ENCODE measurements at places on chromosomes 3 and 15.

DNA sequence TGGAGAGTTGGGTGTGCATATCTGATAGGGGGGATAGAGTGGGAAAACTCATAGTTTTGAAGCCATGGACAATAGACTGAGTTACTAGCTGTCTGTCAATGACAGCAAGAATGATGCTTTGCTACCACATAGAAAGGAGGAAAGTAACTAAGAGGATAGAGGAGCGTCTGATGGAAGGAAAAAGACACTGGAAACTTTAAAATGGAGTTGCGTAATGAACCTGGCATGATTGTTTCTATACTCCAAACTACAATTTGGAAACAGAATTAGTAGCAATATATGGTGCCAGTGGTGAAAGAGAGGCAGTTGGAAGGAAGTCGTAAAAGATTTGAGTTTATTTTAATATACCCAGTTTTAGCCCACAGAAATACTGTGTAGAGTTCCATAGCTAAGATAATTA, 163.6 kb downstream of the TUSC7 start:
- no peaks in the 10 kb centered on the region for H3K27me3 ChIP-seq
- DNase-seq, result no peak
- no peak overlapping the region for H3K27ac ChIP-seq
- H3K4me1 ChIP-seq, result peaks cover 3% of the 10 kb centered on the region
- no peak overlapping the region for H3K4me3 ChIP-seq

GRCh38 chr3:71376911-71377310, 206.6 kb downstream of the FOXP1 start:
- H3K36me3 ChIP-seq, result no peaks in the 10 kb centered on the region
- no peak for DNase-seq
- H3K4me3 ChIP-seq, result no peak overlapping the region
- H3K4me1 ChIP-seq, result peaks cover 28% of the 10 kb centered on the region
- H3K27ac ChIP-seq, result no peak overlapping the region

DNA sequence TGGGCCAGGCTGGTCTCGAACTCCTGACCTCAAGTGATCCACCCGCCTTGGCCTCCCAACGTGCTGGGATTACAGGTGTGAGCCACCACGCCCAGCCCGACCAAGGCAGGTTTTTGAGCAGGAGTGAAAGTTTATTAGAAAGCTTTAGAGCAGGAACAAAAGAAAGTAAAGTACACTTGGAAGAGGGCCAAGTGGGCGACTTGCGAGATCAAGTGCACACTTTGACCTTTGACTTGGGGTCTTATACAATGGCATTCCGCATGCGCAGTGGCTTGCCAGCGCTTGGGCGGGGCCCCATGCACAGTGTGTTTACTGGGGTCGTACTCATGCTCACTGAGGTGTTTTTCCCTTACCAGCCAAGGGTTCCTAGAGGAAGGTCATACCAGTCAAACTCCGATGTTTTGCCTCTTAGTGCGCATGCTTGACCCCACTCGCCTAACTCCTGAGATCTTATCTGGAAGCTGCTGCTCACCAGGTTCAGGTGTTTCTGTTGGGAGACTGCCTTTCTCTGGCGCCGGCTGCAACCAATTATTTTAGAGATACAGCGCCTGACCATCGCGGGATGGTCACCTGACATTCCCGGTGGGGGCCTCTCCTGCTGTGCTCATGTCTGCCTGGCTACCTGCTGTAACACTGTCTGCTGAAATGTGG, 46.9 kb upstream of the FLNB start:
- DNase-seq, result no peak
- H3K27me3 ChIP-seq, result no peaks in the 10 kb centered on the region
- H3K4me3 ChIP-seq, result no peak overlapping the region
- H3K27ac ChIP-seq, result no peak overlapping the region
- peaks cover 6% of the 10 kb centered on the region for H3K4me1 ChIP-seq

GRCh38 chr3:6504347-6504746, 356.6 kb upstream of the GRM7 start:
- peaks cover 34% of the 10 kb centered on the region for H3K36me3 ChIP-seq
- H3K4me1 ChIP-seq, result peaks cover 6% of the 10 kb centered on the region
- DNase-seq, result no peak
- no peaks in the 10 kb centered on the region for H3K27me3 ChIP-seq
- H3K4me3 ChIP-seq, result no peak overlapping the region

All from WTC11 (cell line).